ENCODE measurements at places on chromosomes 16 and 17. TPM values are rescaled to one million over a fixed set of nuclear protein-coding genes. Genes with fewer than 3 reads are reported as not detected.

DNA sequence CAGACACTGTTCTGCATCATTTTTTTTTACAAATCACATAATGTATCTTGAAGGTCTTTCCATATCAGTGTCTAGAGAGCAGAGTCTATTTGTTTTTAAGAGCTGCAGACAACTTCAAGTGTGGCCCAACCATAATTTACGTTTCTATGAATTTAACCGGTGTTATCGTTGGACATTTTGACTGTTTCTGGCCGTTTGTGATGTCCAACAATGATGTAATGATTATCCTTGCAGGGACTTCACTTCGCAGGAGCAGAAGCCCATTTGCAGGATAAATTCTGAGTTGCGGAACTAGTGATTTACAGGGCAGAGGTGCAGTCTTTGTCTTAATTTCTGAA is 26.9 kb upstream of the HLF start:
- no peak for DNase-seq

SRRM2 gene
- total RNA-seq = 534 TPM

DNA sequence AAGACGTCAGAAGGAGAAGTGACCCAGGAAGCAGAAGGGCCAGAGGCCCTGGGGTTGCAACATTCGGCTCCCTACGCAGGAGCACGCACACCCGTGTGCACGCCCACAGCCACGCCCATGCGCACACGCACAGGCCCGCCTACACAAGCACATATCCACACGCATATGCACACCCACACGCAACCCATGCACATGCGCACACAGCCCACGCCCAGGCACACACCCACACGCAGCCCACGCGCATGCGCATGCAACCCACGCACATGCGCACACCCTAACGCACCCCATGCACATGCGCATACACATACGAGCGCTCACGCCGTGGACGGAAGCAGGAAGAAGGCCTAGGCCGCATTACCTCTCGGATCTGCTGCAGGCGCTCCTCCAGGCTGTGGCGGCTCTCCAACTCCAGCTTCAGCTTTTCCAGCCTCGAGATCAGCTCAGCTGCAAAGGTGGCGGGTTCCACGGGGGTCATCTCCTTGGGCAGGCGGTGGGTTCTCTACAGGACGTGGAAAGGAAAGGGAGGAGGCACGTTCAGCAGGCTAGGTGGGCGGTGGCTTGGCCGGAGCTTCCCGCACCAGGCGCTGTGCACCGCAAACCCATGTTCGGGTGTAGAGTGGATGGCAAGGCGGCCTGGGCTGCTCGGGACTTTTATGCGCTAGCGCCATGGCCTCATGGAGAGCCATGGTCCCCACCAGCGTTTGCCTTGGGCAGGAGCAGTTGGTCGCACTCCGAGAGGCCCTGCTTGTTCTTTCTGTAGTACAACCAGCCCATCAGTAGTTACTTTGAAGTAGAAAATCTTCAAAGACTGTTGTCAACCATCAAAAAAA is 23.4 kb downstream of the AXIN2 start:
- no peak for DNase-seq

- no peak for DNase-seq
Measured at GRCh38 chr17:60535382-60536279, 9.6 kb upstream of the APPBP2 start.

GALR2 gene
- total RNA-seq = not detected

- DNase-seq = no peak
Measured at GRCh38 chr17:38539386-38539785, 66.4 kb downstream of the SRCIN1 start.

DNA sequence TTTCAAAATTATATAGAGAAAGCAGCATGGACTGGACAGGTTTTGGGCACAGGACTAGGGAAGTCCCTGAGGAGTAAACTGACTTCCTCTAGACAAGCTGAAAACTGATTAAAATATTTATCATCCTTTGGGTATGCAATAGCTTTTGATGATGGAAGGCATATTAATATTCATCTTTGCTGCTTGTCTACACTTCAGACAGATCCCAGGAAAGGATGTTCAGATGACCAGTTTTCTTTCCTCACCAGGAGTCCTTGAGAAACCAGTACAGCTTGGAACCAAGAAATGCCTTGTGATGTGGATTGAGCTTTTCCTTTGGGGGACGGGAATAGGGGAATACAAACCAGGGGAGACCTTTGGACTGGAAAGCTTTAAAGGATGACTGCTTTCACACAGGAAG is 195.5 kb downstream of the FTO start:
- no peak for DNase-seq

DNA sequence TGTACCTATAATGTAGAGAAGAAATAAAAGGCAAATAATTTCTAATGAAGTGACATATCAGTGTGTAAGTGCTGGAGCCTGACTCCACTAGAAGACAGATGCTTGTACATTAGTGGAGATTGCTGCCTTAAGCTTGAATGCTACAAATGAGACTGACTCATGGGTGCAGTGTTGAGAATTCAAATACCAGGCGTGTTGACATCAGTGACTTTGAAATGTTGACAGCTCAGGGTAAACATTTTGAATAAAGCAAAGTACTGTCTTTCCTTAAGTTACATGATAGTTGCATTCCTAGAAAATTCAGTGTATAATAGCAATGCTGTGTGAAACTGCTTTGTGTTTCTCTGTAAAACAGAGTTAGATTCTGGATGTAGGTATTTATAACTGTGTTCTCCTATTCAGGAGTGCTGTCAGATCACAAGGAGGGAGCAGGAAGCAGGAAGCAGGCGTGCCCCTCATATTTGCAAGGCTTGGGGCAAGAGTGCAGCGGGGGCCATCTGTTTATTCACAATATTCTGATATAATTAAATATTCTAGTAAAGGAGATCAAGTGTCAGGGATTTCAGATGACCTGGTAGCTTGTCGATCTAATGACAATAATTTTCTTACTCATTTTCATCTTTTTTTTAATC is 119.0 kb downstream of the SPECC1 start:
- no peak for DNase-seq

GRCh38 chr16:27199736-27200135 is 3.6 kb upstream of the KDM8 start:
- DNase-seq = no peak

DNA sequence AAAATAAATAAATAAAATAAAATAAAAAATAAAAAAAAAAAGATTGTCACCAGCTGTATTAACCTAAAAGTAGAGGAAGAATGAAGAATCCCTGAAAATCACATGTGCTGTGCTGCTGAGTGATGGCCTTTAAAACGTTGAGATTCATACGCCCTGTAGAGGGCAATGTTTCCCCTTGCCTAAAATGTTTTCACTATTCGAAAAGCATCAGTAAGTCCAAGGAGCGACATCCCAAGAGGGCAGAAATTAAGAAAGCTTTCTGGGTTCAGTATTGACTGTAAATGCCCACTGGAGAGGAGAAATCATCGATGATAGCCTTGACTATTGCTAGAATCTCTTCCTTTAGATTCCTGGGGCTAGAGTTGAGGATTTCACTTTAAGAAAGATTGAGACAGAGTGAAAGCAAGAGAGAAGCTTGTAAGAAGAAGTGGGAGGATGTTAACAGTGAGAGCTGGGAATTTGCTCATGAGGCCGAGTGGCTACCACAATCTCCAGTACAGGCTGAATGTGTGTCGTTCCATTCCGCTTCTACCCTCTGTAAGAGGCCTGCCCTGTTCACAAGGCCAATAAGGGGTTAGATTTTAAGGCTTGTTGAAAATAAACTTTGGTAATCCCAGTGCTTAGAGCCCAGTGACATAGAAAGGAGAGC is 170.8 kb upstream of the FAM20A start:
- no peak for DNase-seq

FOXN1 gene
- 3.4 TPM for total RNA-seq

DNA sequence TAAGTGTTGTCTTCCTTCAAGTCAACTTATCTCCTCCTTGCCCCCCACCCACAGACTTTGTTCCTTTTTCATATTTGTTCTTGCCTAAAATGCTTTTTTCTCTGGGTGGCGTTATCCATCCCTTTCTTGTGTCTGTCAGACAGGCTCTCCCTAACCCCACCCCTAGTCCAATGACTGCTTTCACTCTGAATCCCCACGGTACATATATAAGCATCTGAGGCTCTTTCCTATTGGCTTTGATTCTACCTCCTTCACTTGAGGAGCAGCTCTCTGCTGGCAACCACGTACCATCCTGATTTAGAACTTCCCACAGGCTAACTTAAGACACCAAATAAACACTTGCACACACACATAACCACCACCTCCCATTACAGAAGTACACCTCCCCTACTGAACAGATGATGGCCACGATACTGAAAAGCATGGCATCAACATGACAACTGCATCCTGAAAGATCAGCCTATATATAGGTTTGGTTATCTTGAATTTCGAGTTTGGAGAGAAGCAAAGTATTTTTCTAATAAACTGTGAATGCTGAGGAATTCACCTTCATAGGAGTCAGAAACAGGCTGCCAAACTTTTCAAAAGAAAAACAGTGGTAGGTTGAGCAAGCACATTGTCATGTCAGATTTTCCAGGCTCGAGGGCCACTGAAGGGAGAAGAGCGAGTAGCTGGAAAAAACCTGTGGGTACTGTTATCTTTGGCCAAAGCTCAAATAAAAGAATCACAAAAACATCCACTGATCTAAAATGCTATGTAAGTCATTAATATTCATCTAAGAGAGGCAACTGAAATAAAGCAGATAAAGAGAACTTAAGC is 24.3 kb downstream of the STAT3 start:
- DNase-seq = no peak

GRCh38 chr17:40293363-40293762 is 5.7 kb downstream of the CDC6 start:
- DNase-seq = no peak

WNT3 gene
- 1.5 TPM for total RNA-seq

- no peak for DNase-seq
Measured at GRCh38 chr16:48361540-48362144, 23.6 kb downstream of the SIAH1 start.

DNA sequence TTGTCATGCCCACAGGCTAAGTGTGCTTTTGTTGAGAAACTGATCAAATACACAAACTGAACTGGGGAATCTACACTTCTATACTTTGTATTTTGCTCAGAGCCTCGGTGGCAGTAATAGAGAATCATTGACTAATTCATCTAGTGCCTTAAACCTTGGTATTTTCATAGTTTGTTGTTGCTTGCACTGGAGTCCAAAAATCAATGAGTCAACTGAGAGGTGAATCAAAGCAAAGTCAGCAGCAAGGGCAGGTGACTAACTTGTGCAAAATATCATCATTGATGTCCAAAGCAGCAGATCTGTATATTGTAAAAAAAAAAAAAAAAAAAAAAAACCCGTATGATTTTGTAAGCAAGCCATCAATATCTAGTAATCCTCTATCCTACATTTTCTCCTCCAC is 296.4 kb downstream of the MAP2K6 start:
- DNase-seq = no peak

DNA sequence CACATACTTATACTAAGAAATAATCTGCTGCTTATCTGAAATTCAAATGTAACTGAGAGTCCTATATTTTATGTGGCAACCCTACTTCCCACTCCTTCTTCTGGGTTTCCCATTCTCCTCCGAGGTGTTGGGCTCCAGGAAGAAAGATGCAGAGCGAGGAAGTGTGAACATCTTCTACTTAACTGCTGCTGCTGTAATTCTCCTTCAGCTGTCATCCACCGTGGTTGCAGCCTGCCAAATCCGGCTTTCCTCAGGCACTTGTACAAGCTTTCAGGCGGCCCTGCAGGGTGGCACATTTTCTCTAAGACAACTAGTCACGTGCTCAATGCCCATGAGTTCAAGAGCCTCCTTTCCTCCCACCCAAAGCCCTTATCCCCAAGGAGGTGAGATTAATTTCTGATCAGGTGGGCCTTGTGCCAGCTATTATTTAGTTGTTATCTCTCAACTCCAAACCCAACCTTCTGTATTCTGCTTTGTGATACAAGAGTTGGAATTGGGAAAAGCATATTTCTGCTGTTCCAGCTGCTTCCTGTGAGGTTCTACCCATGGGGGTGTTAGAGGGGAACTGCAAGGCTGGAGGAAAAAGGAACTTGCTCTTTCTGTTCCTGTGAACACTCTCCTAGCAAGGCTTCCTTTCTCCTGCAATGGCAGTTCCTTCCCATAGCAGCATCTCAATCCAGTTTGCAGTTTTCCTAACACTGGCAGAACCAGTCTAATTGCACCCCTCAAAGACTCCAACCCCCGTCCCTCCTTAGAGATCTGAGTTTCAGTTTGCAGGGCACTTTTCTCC is 67.6 kb upstream of the RBBP6 start:
- no peak for DNase-seq

- no peak for DNase-seq
Measured at GRCh38 chr17:62866471-62866870, 58.4 kb upstream of the MARCHF10 start.

DNA sequence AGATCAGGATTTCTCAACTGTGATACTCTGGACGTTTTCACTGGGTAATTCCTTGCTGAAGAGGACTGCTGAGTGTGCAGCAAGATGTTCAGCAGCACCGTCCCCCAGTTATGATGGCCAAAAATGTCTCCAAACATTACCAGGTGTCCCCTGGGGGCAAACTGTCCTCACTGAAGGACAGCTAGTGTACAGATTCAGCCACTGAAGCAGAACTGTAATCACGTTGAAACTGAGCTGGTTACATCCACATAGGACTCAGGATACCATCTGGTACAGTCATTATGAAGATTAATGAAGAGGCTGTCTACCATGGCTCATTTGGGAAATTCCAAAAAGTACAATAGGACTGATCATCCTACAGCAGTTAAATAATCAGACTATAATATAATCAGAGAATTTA is 43.3 kb upstream of the GINS3 start:
- DNase-seq = no peak

ARHGAP44 gene
- 3.2 TPM for total RNA-seq

DNA sequence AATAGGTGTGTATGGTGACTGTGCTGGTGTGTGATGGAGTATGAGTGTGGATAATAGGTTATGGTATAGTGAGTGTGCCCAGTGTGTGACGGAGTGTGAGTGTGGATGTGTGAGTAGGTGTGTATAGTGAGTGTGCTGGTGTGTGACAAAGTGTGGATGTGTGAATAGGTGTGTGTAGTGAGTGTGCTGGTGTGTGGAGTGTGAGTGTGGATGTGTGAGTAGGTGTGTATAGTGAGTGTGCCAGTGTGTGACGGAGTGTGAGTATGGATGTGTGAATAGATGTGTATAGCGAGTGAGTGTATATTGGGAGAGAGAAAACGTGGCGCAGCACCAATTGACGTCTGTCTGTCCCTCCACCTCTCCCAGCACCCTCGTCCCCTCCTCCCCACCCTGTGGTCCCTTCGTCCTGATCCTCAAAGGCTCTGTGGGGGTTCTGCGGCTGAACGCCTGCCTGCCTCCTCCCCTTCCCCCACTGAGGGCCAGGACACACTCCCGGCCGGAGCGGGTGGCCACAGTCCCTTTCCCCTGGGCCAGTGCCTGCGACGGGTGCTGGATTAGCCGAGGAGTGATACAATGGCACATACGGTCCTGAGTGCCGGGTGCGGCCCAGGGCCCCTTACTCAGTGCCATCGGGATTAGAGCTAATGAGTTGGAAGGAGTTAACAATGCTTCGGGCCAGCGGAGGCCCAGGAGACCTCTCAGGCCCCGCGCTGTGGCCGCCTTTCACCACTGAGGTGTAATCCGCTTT is 160.0 kb downstream of the MRM1 start:
- DNase-seq = no peak

GRCh38 chr16:86886651-86887050 is 308.3 kb downstream of the FOXL1 start:
- DNase-seq = no peak

- no peak for DNase-seq
Measured at GRCh38 chr17:2057175-2057759, 2.4 kb downstream of the HIC1 start.

ZNF205 gene
- total RNA-seq = 14.2 TPM

KCNJ18 gene
- total RNA-seq = not detected

GRCh38 chr16:50371936-50372595 is 3.3 kb upstream of the BRD7 start:
- DNase-seq = no peak

GRCh38 chr16:72317446-72317845 is 145.5 kb upstream of the PMFBP1 start:
- no peak for DNase-seq

GRCh38 chr16:14640538-14640937 is 7.8 kb downstream of the BFAR start:
- DNase-seq = no peak

All from vagina (tissue), 2 donors.